ENCODE measurements at places on chromosomes 16 and 17.

- no peak for DNase-seq
These were observed 52.5 kb upstream of the ERN1 start for GRCh38 chr17:64182325-64183012.

GRCh38 chr17:67276075-67276474 is 31.1 kb upstream of the HELZ start:
- DNase-seq = no peak

DNA sequence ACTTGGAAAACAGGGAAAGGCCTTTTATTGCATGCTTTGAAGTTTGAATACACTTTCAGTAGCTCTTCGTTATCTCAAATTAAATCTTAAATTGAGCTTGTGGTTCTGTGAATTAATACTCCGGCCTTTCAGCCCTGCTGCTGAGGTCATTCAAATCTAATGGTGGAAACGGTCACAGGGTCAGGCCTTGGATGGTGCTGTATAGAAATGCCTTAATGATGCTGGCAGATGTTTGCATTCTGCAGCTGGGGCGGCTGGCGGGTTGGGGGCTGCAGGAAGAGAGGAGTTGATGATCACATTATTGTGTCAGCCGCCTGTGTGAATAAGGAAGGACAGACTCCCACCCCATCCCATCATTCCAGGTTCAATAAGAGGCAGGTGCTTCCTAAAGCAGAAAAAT is 723.6 kb downstream of the WWOX start:
- no peak for DNase-seq

GRCh38 chr17:28189667-28190066 is 129.3 kb upstream of the TMEM97 start:
- no peak for DNase-seq

DNA sequence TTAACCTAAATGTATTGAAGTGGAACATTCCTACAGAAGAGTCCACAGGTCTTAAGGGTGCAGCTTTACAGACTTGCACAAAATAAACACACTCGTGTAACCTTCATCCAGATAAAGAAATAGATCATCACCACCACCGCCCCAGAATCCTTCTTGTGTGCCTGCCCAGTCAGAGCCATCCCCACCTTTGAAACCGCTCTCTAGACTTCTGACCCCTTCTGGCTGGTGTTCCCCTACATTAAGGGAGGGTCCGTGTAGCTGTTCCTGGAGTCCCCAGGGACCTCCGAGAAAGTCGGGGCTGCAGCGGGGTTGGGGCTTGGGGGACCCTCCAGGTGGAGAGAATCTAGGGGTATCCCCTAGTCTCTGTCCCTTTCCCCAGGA is 9.4 kb downstream of the TBX4 start:
- DNase-seq = no peak

- peak; percentile 88 for DNase-seq
These were observed 4.4 kb downstream of the PITPNM3 start for GRCh38 chr17:6551869-6552531.

GRCh38 chr17:9908649-9909042 is 3.6 kb upstream of the RCVRN start:
- no peak for DNase-seq

GRCh38 chr17:69434164-69434579 is 19.7 kb downstream of the MAP2K6 start:
- DNase-seq = no peak

- no peak for DNase-seq
These were observed 1.9 kb downstream of the ZNF778 start for GRCh38 chr16:89219365-89219764.

GRCh38 chr16:65386672-65387071 is 264.8 kb upstream of the CDH11 start:
- no peak for DNase-seq

DNA sequence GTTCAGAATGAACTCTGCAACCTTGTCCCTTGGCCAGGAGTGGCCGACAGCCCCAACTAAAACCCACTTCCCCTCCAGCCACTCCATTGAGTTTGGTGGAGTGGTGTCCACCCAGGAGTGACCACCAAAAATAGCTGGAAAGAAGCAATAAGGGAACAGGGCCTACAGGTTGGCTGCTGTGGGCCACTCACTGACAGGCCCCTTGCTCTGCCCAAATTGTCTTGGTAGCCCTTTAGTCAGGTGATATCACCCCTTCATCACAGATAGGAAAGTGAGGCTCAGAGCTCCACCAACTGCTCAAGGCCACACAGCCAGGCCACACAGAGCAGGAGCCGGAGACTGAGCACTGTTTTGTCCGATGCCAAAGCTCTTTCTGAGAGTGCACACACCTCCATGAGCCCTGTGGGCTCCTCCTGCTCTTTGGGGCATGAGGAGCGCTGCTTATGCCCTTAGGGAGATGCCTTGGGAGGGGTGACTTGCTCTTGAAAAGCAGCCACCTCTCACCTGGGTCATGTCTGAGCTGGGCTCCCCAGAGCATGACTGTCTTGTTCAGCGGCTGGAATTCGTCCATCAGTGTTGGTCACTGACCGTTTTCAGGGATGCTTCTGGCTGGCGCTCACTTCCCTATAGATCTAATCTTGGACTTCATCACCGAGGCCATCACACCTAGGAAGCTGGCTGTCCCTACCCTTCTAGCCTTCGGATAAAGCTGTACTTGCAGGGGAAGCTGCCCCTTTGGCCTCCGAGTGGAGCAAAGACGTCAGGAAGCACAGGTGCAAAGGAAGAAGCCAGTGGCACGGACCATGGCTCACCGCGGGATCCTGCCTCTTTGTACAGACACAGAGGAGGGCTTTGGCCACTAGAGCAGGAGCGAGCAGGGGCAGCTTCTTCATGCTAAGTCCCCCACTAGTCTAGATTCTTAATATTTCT is 186.0 kb upstream of the ZNF469 start:
- no peak for DNase-seq

- no peak for DNase-seq
These were observed 1.4 kb downstream of the MEIOB start for GRCh38 chr16:1870365-1871082.

GRCh38 chr16:15521758-15522509 is 87.5 kb downstream of the BMERB1 start:
- DNase-seq = no peak

DNA sequence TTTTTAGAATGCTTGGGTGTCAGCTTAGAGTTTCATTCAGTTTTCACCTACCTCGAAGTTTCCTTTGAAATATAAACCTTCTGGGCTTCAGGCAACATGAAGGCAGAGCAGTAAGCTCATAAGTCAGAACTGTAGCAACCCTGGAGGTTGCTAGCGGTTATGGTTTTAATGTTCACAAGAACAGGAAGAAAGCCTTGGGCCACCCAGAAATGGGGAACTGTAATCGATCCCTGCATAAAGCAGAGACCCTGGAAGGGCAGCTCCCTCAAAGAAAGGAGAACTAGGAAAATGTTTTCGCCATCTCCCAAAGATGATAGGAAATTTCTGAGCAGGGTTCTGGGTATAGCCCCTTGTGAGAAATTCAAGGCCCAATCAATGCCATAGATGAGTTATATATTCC is 47.8 kb upstream of the RASL10B start:
- DNase-seq = no peak

DNA sequence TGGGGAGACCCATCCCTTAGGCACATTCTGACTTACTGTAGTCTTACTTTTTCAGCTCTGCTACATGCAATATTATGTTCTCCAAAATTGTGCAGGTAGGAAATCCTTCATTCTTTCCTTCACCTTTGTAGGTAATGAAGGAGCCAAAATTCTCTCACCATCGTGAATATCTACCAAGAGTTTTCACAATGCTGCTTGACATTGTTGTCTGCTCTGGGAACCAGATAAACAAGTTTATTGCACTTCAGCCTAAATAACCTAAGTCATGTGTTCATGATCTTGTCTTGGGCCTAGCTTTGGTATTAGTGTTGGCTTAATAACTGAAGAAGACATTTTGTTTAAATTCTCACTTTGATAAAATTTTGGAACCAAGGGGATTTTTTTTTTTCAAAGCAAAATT is 110.8 kb upstream of the ELAC2 start:
- DNase-seq = no peak
